Stimulated activated CD4-positive, alpha-beta T cell treated with anti-CD3 and anti-CD28 coated beads, Interleukin-4, amount 100 ng/mL, for 24 hours (primary cell): ENCODE measurements at places on chromosomes 13 and 19.

DNA sequence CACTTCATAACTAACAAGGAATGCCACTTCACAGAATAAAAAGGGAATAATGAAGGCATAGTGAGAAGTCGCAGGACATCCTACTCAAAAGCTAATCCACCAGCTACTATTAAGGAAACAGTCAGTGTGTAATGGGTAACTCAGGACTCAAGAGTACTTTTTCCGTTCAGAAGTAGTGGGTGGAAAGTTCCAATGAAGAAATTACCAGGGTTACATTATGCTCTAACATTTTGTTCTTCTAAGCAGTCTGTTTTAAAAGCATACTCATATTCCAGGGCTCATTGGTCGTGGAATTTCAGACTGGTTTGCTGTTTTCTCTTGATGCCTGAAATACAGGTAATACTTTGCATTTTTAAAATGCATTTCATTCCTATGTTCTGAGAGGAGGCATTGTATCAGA, 222.4 kb upstream of the IRS2 start:
- DNase-seq: no peak

DNA sequence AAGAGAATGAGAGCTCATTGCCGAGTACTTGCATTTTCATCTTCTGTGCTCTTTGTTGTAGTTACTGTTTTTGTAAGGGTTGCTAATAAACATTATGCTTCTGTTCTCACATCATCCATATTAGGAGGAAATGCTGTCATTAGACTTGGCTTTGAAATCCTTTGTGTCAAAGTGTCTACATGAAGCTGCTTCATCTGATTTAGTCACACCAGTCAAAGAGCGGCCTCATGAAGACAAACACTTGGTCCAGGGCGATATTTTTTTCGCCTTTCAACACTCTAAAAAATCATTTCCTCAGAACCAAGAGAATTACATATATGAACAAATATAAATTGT, 105.0 kb downstream of the SPRY2 start:
- DNase-seq: no peak

DNA sequence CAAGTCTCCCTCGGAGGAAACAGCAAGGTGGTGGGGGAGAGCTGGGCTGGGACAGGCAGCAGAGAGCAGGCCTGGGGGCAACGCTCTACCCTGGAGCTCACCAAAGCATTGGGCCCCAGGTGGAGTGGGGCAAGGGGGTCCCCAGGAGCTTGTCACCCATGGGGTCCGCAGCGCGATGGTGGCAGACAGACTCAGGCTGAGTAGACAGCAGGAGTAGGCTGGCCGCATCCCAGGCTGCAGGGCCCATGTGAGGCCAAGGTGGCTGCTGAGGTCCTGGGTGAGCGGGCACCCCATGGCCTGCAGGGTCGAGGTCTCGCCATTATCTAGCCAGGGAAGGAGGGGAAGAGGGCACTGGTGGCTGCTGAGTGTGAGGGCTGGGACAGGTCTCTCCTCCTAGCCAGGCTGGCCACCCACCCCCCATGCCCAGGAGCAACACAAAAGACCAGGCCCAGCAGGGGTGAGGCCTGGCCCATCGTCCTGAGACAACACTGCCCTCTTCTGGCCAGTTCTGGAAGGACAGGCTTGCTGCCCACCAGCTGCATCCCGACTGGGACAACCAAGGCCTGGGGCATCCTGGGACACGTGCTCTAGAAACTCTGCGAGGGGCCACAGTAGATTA, 33.1 kb downstream of the CEBPG start:
- peak; percentile 80 for DNase-seq

GRCh38 chr13:77528834-77529500, 6.5 kb upstream of the SCEL start:
- no peak for DNase-seq

- DNase-seq: no peak
Observed at GRCh38 chr13:98176777-98177608, at the start of gene RNF113B. RNF113B (minus strand) TSS chr13:98177269; CDS start chr13:98177236, 33 bp downstream.

DNA sequence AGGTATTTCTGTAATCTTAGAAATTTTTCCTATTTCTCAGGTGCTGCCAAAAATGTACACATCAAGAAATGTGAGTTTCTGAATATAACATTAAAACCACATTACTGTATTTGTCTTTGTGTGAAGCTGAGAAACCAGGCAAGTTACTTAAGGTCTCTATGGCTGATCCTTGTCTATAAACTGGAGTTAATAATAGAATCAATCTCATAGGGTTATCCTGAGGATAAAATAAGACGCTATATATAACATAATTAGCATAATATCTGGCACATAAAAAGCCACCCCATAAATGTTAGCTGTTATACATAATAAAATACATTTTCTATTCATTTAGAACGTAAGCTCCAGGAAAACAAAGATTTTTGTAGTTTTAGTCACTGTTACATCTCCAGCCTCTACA, 6.1 kb downstream of the RNF6 start:
- no peak for DNase-seq

DNA sequence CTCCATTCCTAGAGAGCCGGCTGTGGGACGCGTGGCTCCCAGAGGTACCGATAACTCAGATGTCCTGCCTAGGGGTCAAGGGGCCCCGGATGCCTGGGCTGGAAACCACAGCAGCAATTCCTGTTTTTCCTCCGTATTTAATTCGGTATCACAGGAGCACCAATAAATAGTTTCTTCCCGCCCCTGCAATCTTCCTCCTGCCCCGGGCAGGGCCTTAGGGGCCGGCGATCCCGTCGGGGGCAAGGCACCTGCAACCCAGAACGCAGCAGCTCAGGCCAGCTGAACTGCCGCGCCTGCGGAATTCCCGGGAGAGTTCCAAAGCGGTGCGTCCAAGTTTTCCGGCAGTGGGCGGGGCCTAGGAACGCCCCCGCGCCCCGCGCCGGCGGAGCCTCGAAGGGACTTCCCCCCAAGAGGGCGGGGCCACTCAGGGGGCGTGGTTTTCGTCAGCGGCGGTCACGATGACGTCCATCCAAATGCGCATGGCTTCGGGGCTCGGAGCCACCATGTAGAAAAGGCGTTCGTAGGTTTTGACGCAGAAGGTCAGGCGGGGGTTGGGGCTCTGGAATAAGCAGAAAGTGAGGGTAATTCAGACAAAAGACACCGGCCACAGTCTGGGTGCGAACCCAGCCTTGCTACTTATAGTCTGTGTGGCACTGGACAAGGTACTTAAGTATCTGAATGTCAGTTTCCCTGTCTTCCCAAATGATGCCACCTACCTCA, 9.7 kb upstream of the LYPD3 start:
- DNase-seq: peak; percentile 94

DNA sequence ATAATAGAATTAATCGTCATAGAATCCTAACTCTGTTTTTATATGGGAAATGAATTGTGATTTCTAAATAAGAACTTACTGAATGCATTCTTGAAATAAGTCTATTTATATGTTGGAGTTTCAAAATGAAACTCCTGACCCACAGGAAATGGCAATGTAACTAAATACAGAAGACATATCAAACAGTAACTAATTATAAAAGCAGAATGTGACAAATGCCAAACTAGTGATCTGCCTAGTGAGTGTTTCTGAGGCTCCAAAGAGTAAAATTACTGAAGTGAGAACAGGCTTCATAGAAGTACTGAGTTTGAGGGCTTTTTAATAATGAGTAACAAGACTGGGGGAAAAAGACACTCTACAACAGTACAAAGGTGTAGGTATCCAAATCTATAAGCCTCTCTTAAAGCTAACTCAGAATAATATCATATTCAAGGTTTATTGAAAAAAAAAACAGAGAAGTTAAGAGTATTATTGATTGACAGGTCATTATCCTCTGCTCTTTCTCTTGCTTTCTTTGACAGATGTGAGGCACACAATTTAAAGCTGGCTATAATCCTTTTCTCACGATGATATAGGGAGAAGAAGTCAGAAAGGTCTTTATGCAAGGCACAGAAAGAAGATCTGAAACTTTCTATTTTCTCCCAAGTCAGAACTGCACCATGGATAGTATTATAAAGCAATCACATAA, 17.4 kb upstream of the ATXN8OS start:
- no peak for DNase-seq

DNA sequence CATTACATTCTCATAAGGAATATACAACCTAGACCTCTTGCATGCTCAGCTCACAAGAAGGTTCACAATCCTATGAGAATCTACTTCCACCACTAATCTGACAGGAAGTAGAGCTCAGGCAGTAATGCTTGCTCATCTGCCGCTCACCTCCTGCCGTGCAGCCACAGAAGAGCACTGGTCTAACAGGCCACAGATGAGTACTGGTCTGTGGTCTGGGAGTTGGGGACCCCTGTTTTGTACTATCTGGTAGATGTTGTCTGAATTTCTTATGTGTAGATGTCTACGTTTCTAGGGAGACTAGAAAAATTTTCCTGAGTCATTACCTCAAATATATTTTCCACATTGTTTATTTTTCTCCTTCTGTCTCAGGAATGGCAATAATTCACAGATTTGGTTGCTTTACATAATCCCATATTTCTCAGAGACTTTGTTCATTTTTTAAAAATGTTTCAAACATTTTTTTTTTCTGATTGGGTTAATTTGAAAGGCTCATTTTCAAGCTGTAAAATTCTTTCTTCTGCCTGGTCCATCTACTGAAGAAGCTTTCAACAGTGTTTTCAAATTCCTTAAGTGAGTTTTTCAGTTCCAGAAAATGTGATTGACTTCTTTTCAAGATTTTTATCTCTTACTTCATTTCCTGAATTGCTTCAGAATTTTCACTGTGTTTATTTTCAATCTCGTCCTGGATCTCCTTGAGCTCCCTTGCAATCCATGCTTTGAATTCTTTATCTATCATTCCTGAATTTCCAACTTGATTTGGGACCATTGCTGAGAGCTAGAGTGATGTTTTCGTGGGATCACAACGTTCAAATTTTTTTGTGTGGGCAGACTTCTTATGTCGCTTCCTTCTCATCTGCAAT, 1322.2 kb downstream of the PCDH9 start:
- no peak for DNase-seq

GRCh38 chr19:616747-617526, 16.4 kb downstream of the POLRMT start:
- DNase-seq: no peak

- DNase-seq: no peak
Observed at GRCh38 chr13:21929400-21929799, 258.5 kb downstream of the FGF9 start.

DNA sequence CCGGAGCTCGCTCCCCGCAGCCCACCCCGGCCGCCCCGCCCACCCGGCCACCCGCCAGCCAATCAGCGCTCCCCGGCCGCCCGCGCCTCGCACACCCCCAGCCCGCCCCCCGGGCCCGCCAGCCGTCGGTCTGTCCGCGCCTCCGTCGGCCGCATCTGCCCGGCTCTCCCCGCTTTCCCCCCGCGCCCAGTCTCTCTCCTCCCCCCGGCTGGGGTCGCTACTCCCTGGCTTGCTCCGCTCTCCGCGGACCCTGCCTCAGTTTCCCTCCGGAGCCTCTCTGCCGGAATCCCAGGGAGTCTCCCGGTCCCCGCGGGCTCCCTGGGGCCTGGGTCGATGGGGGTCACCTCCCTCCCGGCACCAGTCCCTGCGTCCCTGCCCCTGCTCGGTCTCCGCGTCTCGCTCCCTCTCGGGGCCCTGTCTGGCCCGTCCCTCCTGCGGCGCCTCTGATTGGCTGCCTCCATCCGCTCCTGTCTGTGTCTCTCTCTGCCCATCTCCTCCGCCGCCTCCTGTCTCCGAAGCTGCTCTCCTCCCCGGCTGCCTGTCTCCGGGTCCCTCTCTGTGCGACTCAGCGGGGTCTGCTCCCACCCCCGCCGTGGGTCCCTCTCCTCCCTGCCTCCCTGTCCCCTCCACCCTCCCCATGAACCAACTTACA, 484 bp downstream of the IL11 start:
- peak; percentile 27 for DNase-seq

- no peak for DNase-seq
Observed at GRCh38 chr19:45090034-45090433, 2.9 kb upstream of the PPP1R37 start.

DNA sequence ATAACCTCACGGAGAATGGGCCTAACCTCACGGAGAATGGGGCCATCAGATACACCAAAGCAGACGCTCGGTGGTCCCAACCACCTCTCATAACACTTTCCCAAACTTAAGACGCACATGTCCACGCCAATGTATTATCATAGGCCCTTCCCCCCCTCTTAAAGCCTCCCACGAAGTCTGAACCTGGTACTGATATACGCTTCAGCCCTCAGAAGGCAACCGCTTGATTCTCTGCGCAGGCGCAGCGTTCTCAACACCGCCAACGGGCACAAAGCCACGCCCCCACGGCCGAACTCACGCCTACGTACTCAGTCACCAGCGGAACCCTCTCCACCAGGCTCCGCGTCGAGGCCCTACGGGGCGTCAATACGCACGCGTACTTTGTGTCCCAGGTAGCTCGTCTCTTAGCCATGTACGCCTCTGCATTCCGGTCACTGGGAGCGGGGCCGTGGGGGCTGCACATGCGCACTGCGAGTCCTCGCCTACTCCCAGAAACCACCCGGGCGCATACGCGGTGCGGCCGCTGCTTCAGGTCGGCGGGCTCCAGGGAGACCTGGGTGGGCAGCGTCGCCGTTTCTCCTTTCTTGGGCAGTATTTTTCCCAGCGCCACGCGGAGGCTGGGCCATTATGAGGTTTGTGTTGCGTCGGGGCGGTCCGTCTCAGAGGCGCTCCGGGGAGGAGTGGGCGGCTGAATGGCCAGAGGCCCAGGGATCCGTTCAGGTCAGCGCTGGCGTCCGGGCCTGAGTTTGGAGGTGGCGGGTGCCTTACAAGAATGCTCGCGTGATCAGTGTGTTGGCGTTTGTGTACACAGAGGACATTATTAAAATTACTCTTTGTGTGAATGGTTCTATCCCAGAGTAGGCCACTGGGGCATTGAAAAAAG, 25.3 kb downstream of the ZNF582 start:
- DNase-seq: peak; percentile 77

DNA sequence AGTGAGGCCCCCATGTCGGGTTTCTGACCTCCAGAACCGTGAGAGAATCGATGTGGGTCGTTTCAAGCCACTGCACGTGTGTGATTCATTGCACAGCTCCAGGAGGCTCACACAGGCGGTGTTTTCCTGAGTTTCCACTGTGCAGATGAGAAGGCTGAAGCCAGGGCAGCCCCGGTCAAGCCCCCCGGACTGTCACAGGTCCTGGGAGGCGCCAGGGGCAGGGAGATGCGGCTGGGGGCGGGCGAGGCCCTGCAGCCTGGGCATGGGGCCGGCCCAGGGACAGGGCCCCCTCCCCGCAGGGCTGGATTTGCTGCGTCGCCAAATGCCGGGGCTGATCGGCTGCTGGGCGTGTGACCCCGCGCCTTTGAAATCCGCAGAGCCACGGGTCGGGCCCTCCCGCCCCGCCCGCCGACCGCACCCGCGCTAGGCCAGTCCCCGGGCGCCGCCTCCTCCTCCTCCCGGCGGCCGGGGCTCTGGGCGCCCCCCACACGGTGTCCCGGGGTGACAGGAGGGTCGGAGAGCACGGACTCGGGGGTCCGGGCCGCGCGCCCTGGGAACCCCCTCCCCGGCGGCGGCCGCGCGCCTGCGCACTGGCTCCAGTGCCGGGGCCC, 9.9 kb upstream of the MKNK2 start:
- peak; percentile 57 for DNase-seq

- DNase-seq: no peak
Observed at GRCh38 chr19:38252941-38253691, 3.1 kb downstream of the PPP1R14A start.
